Stimulated activated CD4-positive, alpha-beta T cell treated with anti-CD3 and anti-CD28 coated beads, Interleukin-2, amount 100 ng/mL, for 24 hours (primary cell): ENCODE measurements at places on chromosomes 16 and 17.
A peak's percentile ranks its signal among the peaks of the same experiment; 100 is the strongest.

DNA sequence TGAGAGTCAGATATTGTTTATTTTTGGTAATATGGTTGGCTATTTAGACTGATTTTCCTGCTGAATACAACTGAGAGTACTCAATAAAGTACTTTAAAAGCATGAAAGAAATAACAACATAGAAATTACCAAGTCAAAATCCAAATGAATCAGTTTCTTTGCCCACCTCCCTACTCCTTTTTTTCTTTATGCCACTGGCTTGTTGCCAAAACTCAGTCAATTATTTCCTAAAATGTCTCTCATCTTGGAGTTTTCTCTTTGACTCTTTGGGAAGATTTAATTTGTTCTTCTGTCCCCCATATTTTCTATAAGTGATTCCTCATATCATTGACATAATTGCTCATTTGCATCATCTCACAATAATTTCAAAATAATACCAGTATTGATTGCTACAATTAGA, 2.6 kb upstream of the OMG start:
- no peak for DNase-seq

DNA sequence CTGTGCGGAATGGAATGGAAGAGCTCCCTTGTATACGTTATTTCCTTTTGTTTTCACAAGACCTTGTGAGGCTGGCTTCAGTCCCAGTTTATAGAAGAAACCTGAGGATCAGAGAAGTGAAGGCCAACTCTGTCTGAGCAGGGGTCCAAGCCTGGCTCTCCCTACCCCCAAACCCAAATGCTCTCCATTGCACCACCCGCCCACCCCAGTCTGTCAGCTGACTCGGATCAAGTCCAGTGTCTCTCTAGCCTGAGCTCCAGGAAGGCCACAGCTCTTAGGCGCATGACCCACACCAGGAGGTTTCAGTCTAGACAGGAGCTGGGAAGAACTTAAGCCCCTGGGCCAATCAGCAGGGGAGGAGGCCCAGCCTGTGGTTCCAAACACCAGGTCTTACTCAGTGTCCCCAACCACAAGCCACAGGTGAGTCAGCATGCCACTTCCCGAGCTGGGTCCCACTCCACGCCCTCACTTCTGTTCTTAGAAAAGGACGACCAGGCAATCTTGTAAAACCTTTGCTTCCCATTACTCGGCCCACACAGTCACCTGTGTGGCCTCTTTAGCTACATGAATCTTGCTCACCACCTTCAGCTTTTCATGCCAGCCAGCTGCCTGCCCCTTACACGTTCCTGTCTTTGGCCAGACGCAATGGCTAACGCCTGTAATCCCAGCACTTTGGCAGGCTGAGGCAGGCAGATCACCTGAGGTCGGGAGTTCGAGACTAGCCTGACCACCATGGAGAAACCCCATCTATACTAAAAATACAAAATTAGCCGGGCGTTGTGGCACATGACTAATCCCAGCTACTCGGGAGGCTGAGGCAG, 27.8 kb downstream of the TK2 start:
- peak; percentile 93 for DNase-seq

DNA sequence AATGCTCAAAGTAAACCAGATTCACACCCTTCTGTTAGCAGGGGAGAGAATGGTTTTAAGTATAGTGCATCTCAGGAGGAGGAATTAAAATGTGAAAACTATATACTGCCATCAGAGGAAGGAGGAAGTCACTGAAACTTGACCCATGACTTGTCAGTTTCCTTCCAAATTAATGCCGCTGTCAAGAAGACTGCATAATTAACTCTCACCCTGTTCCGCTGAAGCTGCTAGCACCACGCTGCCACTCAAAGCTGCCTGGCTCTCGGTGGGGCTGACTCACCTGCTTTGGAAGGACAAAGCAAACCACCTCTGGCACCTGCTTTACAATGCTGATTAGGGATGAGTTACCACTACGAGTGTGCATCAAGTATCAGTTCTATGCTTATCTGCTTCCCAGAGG, 37.8 kb upstream of the ULK2 start:
- no peak for DNase-seq

DNA sequence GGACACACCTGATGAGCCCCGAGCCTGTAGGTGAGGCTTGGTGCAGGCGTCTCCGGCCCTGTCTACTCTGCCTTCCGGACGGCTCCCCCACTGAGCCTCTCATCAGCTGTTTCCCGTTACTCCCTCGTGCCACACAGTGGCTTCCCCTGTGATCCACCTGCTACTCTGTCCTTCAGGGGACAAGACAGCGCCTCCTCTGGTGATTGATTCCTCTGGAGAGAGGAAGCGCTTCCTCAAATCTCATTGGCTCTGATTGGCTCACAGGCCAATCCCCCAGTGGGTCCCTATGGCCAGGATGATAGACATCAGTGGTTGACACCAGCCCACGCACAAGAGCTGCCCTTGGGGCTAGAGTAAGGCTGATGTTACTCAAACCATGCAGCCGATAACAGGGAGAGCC, 24.0 kb downstream of the RNF213 start:
- DNase-seq: no peak

- DNase-seq: no peak
These were observed 123.0 kb upstream of the ASIC2 start for GRCh38 chr17:33416131-33416530.

DNA sequence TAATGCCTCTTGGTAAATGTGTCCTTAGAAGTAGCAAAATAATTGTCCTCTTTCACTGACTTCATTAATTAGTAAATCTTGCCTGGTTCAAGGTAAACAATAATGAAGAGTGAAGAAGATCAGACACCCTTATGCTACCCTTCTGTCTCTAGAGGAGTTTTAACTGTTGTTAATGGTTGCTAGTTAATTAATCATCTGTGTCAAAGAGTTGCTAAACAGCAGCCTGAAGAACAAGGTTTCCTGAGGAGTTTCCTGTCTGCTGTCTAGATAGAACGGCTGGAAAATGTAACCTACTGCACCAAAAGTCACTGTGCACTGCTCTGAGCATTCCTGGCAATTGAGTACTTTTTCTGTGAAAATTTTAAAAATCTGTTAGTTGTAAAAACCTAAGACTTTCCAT, 131.3 kb downstream of the NLK start:
- no peak for DNase-seq

DNA sequence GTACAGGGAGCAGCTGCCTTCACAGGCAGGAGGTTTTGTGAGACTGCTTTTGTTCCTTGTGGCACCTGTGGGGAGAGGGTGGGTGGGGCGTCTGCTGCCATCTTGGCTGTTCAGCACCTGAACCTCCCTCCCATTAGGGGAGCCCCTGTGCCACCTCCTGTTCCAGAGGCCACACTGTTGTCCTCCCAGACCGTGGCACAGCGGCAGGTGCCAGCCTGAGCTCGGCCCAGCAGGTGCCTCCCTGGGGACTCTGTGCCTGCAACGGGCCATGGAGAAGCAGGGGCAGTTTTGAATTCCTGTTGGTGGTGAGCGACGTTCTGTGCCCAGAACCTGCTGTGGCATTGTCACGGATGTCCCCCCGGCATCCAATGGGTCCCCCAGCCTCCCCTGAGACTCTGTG, 9.9 kb downstream of the LGALS3BP start:
- no peak for DNase-seq

- DNase-seq: no peak
These were observed 17.2 kb downstream of the NTAN1 start for GRCh38 chr16:15038689-15039088.

- no peak for DNase-seq
These were observed 44.6 kb downstream of the MARVELD3 start for GRCh38 chr16:71670537-71670936.

GRCh38 chr16:61042737-61043136, 993.5 kb downstream of the CDH8 start:
- no peak for DNase-seq

DNA sequence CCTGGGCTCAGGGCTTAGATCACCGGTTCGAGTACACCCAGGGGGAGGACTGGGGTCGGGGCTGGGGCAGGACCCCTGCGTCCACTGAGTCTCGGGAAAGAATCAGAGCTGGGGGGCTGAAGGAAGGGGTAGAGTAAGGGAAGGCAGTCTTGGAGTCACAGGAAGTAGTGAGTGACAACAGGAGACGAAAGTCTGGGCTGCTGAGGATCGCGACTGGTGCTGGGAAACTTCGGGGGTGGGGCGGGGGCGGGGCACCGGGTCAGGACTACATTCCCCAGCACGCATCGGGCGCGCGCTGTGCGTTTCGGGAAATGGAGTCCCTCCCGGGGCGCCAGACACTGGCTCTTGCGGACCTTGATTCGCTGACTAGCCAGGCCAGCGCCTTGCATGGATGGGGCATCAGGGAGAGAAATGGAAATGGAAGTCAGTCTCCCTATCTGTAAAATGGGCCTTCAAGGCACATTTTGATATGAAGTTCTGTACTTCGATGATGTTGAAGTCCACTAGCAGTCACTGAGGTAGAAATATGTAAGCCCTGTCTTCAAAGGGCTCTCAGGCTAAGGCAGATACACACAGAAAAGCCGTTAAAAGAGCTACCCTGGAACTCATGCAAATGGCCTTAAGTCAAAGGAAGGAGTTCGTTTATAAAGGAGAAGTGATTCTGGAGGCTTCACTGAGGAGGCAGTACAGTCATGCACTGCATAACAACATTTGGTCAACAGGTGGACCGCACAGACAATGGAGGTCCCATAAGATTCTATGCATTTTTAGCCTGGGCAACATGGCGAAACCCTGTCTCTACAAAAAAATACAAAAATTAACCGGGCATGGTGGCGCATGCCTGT, 697 bp downstream of the CTF1 start:
- DNase-seq: peak; percentile 84

- DNase-seq: no peak
These were observed 1.9 kb downstream of the SEC14L1 start for GRCh38 chr17:77142689-77143088.

GRCh38 chr17:60557805-60558204, 31.8 kb upstream of the APPBP2 start:
- no peak for DNase-seq

- DNase-seq: no peak
These were observed 6.2 kb downstream of the PCGF2 start for GRCh38 chr17:38741921-38742410.

- no peak for DNase-seq
These were observed 177.9 kb downstream of the SEC14L1 start for GRCh38 chr17:77318491-77319210.

GRCh38 chr17:70288540-70289290, 119.4 kb downstream of the KCNJ2 start:
- DNase-seq: no peak

DNA sequence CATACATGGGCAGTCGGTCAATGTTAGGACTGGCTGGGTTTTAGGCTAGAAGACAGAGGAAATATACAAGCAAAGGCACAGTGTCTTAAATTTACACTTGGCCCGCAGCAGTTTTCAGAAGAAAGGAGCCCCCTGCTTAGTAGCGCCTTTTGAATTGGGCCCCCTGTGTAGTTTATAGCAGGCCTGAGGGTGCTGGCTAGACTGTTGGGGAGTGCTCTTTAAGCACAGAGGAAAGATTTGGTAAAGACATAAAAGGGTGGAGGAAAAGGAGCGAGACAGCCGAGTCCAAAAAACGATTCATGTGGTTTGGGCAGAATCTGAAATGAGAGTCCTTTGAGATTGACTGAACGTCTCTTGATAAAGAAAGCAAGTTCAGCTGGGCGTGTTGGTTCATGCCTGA, 10.6 kb downstream of the RMI2 start:
- no peak for DNase-seq
